Endothelial cell of coronary artery (primary cell): ENCODE measurements at places on chromosomes 16 and 17. TPM values are rescaled to one million over a fixed set of nuclear protein-coding genes. Genes with fewer than 3 reads are reported as not detected.

FOXN1 gene
- total RNA-seq, result not detected in 2 replicates

ADAD2 gene
- under 0.01 and 0.18 TPM in 2 replicates for total RNA-seq

KRTAP4-4 gene
- not detected in 2 replicates for total RNA-seq

GID4 gene
- total RNA-seq, result 4.8 and 6.7 TPM in 2 replicates

KRTAP17-1 gene
- not detected in 2 replicates for total RNA-seq
